ENCODE measurements at places on chromosomes 5 and 9.

GRCh38 chr9:6929441-6930215, 171.9 kb downstream of the KDM4C start:
- no peak for DNase-seq

DNA sequence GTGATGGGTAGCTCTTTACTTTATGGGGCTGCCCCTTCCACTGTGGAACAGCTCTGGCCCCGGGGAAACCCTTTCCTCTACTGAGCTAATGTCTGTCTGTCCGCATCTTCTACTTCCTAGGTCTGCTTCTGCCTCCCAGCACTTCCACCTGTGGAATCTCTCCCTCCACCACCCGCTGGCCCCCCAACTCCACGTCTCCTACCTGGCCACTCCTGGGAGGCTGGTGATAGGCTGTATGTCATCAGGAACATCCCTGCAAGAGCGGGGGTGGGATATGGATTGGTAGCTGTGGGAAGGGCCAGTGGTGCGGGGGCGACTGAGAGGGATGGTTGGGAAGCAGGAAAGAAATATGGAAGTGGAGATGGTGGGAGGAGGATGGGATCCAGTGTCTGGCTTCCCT, 9.2 kb downstream of the ALAD start:
- no peak for DNase-seq

DNA sequence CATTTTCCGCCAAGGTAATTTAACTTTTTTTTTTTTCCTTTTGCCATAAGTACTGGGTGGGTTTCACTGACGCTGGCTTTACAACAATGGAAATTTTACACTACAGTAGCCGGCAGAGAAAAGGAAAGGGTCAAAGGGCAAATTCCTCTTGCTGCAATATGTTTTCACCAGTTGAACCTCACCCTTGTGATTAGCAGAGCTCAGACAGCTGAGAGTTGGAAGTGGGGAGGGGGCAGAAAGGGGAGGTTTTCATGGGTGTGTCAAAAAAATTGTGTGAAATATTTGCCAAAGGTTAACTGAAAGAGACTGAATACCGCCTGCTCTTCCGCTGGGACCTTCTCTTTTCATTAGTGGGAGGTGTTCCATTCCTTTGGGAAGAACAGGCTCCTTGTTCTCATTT, 296.9 kb downstream of the ADAMTS6 start:
- no peak for DNase-seq

DNA sequence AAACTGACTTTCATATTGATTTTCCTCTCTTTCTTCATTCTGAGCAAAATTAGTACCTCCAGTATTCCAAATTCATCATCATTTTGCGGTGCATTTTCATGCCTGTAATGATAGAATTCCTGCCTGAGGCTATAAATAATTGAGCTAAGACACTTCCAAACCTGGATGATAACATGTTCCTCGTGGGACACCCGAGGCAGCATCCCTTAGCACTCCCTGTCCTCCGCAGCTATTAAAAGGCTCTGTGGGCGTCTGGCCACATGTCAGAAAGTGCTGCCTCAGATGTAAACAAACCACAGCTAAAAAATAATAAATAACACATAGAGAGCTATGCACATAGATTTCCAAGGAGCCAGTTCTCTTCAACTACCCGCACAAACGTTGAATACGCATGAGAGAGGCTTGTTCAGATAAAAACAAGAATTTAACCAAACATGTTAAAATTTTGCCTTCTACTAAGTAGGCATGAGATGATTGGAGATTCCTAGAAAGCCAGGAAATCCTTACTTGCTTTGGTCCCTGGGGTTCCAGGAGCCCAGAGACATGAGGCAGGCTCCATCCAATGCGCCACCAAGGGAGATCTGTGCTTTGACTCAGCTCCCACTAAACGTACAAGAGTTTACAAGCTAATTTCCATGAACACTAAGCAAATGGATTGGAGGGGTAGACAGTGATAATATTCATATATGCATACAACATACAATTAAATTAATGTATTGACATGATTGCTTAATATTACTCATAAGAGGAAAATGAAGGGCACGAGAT, 82.7 kb downstream of the SHC3 start:
- no peak for DNase-seq

DNA sequence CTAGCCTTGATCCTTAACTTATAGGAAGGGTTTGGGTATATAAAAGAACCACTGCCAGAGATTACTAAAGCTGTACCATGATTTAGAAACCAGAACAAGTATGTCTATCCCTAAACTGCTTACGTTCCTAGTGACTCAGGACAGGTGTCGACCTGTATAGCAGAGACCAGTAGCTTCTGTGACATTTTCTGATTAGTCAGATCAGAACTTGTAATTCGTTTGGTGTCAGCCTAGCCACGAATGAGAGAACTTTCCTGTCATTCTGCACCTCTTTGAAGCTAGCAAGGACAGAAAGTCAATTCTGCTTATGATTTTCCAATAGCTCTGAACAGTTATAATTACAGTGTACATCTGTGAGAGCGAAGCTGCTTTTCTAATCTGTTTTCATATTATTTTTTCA, 39.5 kb downstream of the PRKACG start:
- DNase-seq: no peak

DNA sequence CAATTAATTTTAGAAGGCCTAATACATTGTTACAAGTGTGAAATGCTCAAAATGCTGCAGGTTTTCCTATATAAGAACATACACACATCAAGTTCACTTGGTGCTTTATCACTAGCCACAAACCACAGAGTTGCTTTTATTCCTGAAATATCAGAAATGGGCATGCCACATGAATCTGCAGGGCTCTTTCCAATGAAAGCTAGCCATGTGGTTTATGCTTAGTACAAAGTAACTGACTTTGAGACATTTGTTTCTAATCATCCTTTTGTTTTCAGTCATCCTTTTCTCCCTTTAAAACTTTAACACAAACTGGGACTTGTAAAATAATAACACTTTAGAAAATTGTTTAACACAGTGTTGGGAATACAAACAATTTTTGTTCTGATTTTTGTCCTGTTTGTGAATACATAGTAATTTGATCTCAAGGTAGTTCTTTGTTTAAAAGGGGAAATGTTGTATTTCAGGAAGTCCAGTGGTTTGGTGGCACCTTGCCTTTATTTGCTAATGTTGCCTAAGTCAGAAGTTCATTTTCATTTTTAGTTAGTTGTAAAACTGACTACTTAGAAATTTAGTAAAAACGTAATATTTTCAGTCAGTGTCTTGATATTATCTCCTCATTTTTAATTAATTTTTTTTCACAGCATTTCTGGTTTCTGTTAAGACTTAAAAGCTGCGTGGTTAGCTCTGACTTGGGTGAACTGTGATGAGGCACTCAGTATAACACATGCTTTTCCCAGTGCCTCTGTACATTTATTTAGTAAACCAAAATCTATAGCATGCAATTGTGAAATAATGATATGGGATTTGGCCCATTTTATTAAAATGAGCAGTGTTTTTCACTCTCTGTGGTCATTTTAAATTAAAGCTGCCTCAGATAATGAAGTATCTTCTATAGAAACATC, 18.6 kb downstream of the PRDM6 start:
- no peak for DNase-seq

GRCh38 chr5:121503111-121503840, 348.4 kb upstream of the FTMT start:
- no peak for DNase-seq

DNA sequence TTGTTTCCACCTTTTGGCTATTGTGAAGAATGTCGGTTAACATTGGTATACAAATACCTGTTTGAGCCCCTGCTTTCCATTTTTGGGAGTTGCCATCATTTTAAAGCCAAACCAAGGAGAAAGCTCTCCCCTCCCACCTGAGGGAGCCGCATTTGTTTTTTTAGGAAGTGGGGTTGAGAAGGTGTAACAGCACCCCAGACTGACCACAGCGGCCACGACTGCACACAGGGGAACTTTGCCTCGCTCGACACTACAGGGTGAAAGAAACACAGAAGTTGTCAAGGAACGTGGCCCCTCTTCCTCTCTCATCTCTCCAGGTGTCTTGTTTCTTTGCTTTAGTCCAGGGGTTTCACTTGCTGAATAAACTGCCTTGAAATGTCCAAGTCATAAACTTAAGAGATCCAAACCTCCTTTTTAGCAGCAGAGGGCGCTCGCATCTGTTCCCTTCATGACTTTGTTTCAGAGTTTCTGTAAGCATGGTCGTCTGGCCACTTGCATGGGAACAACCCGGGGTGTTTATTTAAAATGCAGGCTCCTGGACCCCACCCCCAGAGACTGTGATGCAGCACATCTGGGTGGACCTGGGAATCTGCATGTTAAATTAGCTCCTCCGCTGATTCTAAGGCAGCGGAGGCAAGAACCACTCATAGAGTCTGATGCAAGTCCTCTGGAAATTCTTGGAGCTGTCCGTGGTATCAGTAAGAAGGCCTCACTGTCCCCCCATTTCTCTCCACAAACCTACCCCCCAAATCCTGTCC, 2.1 kb upstream of the TTLL11 start:
- no peak for DNase-seq

GRCh38 chr9:124812441-124812876, 35.5 kb downstream of the OLFML2A start:
- DNase-seq: no peak

DNA sequence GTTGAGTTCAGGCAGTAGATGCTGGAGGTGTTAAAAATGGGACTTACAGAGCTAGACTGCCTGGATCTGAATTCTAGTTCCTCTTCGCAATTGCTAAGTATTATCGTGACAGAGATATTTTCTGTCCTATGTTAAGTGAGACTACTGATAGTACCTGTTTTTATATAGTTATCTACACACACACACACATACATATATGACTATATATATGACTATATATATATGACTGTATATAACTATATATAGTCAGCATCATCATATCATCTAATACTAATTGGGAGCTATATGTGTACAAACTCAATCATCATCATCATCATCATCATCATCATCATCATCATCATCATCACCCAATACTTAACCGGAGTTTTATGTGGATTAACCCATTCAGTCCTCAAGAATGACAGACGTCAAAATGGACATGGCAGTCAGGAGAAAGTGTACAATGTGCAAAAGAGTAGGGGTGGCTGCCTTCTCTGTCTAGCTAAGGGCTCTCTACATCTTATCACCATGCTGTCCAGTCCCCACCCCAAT, 7.3 kb downstream of the PIK3R1 start:
- DNase-seq: no peak

- DNase-seq: no peak
These were observed 159.9 kb downstream of the FANCC start for GRCh38 chr9:95157481-95158151.

GRCh38 chr9:106930477-106930876, 67.5 kb downstream of the ZNF462 start:
- no peak for DNase-seq

GRCh38 chr5:151101151-151101550, 20.3 kb upstream of the TNIP1 start:
- DNase-seq: no peak

GRCh38 chr9:72022841-72023240, 37.6 kb downstream of the C9orf57 start:
- no peak for DNase-seq

DNA sequence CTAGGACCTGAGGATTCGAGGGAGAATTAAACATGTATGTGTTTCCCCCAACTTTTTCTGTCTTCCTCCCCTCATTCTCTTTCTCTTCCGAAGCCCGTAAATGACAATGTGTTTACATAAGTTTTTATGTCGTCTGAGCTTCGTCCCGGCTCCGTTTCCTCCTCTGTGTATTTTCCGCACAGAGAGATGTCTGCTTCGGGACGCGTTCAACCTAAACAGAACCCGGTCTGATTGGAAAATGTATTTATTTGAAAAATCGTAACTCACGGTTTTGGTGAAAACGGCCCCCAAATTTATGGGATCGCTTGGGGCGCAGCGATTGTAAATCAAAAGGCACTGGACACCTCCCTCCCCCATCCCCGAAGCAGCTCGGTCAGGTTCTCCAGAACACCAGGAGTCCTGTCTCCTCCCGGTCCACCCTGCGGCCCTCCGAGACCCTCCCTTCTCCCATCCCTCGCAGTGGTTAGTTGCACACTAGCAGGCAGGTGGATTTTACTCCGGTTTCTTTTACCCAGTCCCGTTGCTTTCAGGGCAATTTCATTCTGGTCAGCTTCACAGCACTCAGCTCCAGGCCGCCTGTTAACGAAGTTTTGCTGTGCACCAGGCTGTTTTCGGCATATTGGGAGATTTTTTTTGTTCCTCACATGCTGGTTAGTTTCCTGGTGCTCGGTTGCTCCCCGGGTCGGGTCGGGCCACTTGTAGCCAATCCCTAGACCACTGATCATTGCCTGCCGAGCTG, 5.8 kb upstream of the HAND1 start:
- DNase-seq: no peak

DNA sequence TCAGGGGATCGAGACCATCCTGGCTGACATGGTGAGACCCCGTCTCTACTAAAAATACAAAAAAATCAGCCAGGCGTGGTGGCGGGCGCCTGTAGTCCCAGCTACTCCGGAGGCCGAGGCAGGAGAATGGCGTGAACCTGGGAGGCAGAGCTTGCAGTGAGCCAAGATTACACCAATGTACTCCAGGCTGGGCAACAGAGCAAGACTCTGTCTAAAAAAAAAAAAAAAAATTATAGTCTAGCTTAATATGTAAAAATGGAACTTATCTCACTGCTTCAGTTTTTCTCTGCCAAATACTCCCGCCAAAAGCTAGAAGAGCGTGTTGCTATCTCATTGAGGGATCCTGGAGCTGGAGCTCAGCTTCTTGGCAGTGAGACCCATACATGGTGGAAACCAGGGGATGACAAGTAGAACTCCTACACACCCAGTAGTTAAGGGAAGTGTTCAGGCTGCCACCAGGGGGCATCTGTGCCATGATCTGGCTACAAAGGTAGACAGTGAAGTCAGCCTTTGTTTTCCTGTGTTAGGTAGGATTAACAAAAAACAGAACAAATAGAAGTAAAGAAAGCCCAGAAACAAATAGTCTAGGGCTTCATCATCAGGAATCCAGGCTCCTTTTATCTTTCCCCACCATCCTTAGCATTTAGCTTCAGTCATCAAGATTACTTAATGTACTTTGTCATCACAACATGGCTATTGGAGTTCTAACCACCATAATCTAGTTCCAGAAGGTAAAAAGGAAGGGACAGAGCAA, 33.6 kb upstream of the GLIPR2 start:
- peak; percentile 83 for DNase-seq

DNA sequence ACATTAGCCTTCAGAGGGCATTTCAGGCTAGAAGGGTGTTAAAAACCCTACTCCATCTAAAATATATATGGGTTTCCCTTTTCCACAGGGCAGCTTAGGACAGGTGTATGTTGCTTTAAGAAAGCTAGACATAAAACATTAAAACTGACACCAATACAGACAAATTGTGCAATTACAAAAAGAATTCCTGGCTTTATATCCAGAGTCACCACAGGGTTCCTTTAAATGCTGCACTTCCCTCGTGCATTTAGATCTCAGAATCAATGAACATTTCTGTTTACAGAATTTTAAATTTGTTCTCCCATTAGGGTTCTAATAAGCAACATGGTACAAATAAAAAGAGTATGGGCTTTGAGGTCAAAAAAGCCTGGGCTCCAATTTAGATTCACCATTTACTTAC, 170.2 kb downstream of the MAPKAP1 start:
- DNase-seq: no peak
